ENCODE measurements at places on chromosomes 11 and 22. TPM values are rescaled to one million over a fixed set of nuclear protein-coding genes. Genes with fewer than 3 reads are reported as not detected.

OR5P2 gene
- not detected for total RNA-seq

TSSK2 gene
- not detected for total RNA-seq

RFPL1 gene
- total RNA-seq = not detected

CYP2D6 gene
- total RNA-seq = 4.4 TPM

SLCO2B1 gene
- total RNA-seq = 2.6 TPM

ASRGL1 gene
- 12.2 TPM for total RNA-seq

MYRF gene
- 3.4 TPM for total RNA-seq

TEX54 gene
- not detected for total RNA-seq

SAA2 gene
- total RNA-seq = not detected

SLC22A25 gene
- not detected for total RNA-seq

OR10D3 gene
- not detected for total RNA-seq

RGL4 gene
- total RNA-seq = 24.9 TPM

ZDHHC13 gene
- 21.2 TPM for total RNA-seq

APOL5 gene
- total RNA-seq = not detected

MUC5AC gene
- total RNA-seq = not detected

FOLR2 gene
- not detected for total RNA-seq

CCDC87 gene
- total RNA-seq = 0.09 TPM

FBLN1 gene
- total RNA-seq = not detected

GNAZ gene
- total RNA-seq = 0.22 TPM

POU2AF2 gene
- total RNA-seq = not detected

LRRC75B gene
- total RNA-seq = 3.2 TPM

MEI1 gene
- 52.1 TPM for total RNA-seq

CD248 gene
- total RNA-seq = 80.3 TPM

DDX25 gene
- total RNA-seq = not detected

SLC3A2 gene
- total RNA-seq = 228 TPM

MS4A12 gene
- total RNA-seq = not detected

NF2 gene
- total RNA-seq = 41.3 TPM

A4GALT gene
- total RNA-seq = not detected

SMTNL1 gene
- not detected for total RNA-seq

ACTN3 gene
- total RNA-seq = 0.11 TPM

LRRC74B gene
- not detected for total RNA-seq

RNF215 gene
- total RNA-seq = 11.1 TPM

LRRC56 gene
- 4.7 TPM for total RNA-seq

KRTAP5-2 gene
- not detected for total RNA-seq

MYEOV gene
- total RNA-seq = not detected

DTX4 gene
- total RNA-seq = 0.47 TPM

IFITM1 gene
- 1,374 TPM for total RNA-seq

CEP126 gene
- 2.1 TPM for total RNA-seq

PARVA gene
- 0.65 TPM for total RNA-seq

APOBEC3C gene
- total RNA-seq = 120 TPM

NELL1 gene
- not detected for total RNA-seq

BATF2 gene
- 1.2 TPM for total RNA-seq

GAB4 gene
- total RNA-seq = not detected

ZBTB3 gene
- 14.0 TPM for total RNA-seq

KRTAP5-10 gene
- total RNA-seq = not detected

PAX6 gene
- not detected for total RNA-seq

THAP12 gene
- 48.8 TPM for total RNA-seq

OVOL1 gene
- 0.17 TPM for total RNA-seq

CCS gene
- total RNA-seq = 46.6 TPM

PKDREJ gene
- not detected for total RNA-seq

SREBF2 gene
- total RNA-seq = 108 TPM

VSIG2 gene
- total RNA-seq = not detected

ZC3H12C gene
- 0.28 TPM for total RNA-seq

PHOX2A gene
- total RNA-seq = not detected

MAJIN gene
- not detected for total RNA-seq

KCNJ5 gene
- 0.20 TPM for total RNA-seq

CACNA1I gene
- total RNA-seq = 19.0 TPM

TBX1 gene
- 0.47 TPM for total RNA-seq

DDI1 gene
- not detected for total RNA-seq

Measured in activated naive CD8-positive, alpha-beta T cell treated with anti-CD3 and anti-CD28 coated beads, Interleukin-2, amount 10 ng/mL, durations not matched to agents 7 days and 5 days (primary cell).